AG10803 (cell line): ENCODE measurements at places on chromosomes 3 and 15.
A peak's percentile ranks its signal among the peaks of the same experiment; 100 is the strongest.

GRCh38 chr3:33438881-33439545, 1.2 kb downstream of the UBP1 start:
- DNase-seq: peak; percentile 20

GRCh38 chr15:58039079-58040035, 26.2 kb downstream of the ALDH1A2 start:
- no peak for DNase-seq

DNA sequence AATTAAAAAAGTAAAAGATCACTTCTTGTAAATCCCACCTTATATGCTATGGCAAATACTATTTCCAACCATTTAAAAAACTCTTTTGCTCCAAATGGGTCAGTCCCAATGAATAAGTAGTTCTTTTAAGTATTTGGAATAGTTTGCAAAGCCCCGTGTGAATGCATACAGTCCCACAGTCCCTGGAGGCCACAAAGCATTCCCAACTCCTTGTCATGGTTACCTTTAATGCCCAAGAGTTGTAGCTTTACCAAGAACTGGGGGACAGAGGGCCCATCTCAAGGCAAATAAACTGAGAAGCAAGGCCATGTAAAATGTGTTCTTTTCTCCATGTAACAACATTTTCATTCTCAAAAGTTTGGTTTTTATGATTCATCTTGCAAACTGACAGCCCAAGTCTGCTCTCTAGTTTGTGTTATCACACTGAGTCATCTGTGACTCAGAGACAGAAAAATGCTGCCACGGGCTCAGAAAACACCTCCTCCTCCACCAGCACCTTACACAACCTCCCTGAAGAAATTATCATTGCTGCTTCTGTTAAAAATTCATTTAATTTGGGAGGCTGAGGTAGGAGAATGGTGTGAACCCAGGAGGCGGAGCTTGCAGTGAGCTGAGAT, 336.2 kb downstream of the ERC2 start:
- peak; percentile 90 for DNase-seq

- peak; percentile 29 for DNase-seq
Observed at GRCh38 chr3:113668015-113668414, 28.4 kb downstream of the USF3 start.

- DNase-seq: no peak
Observed at GRCh38 chr15:52858782-52859176, 68.6 kb upstream of the ONECUT1 start.

DNA sequence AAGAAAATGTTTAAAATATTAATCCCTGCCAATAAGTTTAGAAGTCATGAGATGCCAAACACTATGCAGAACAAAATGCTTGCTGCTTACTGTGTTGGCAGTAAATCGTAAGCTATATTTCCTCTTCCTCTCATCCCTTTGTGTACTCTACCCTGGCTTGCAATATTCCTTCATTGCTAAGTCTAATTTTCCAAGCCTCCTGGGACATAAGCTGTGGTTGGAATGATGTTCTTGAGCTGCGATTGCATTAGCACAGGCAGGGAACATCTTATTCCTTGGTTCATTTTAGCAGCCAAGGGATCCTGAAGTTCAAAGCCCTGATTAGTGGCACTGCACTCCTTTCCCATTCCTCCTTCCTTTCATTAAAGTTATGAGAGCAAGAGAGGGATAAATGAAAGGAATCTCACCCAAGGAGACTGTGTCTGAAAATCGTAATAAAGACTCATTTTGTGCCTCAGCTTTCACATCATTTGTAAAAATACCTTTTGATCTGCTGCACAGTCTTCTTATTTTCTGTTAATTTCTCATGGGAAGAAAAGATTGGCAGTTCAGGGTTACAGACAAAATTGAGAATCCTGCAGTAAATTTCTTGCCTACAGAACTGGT, 535.2 kb downstream of the OCA2 start:
- DNase-seq: no peak

DNA sequence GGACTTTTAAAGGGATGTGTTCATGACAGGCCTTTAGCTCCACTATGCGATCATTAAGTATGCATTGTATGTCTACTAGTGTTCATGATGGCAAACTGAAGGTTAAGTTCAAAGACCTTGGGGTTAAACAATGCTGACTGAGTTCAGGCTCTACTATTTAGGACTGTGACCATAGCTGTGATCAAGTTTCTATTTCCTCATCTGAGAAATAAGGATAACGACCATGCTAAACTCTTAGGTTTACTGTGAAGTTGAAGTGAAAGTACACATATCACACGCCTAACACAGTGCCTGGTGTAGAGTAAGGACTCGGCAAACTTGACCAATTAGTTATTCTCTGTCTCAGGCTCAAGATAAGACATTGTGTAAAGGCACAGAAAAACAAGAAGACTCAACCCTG, 243.2 kb downstream of the MBNL1 start:
- DNase-seq: no peak

- no peak for DNase-seq
Observed at GRCh38 chr3:87792198-87792533, 266.6 kb downstream of the CGGBP1 start.

DNA sequence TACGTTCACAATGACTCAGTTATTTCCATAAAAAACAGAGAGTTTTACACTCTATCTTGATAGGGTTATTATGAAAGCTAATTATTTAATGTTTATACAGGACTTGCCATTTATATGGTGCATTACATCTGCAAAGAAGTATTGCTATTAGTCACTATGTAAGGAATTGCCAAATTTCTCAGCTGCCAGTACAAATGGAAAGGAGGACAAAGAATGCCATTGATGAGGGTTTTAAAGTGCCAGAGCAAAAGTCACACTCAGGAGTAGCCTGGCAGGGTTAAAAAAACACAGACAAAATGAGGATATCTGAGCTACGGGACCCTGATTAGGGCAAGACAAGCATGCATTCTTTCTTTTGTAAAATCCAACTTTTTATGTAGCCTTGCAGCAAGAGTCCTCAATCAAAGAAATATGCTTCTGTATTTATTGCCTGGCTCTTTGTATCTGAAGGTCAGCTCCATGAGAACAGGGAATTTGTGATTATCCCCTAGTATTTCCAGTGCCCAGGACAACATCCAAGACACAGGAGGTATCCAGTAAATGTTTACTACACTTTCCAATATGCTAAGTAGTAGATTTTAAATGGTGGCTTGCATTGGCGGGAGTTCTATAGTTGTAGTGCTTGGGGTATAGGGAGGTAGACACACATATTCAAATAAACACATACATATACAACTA, 1013.6 kb downstream of the ROBO1 start:
- peak; percentile 71 for DNase-seq

- DNase-seq: no peak
Observed at GRCh38 chr3:50352781-50353180, 2.1 kb downstream of the CYB561D2 start.

DNA sequence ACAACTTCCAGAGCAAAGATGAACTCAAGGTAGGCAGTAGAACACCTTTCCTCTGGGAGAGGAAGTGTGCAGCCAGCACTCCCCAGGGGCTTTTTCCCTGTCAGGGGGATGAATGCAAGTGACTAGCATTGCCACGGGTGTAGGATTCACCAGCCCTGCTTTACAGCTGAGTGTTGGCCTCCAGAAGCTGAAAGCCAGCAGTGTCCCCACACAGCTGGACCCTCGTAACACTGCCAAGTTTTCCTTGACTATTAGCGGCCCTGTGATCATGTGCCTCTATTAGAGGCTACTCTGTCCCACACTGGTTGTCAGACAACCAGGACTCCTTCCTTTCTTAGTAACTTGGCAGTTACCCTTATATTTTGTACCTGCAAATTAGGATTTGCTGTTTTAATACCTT, 104.9 kb upstream of the MANF start:
- DNase-seq: no peak

GRCh38 chr3:123819949-123820348, 64.2 kb downstream of the MYLK start:
- no peak for DNase-seq

- DNase-seq: no peak
Observed at GRCh38 chr3:54530091-54530490, 397.8 kb downstream of the LRTM1 start.

GRCh38 chr15:52436981-52437380, 91.7 kb downstream of the MYO5A start:
- no peak for DNase-seq

GRCh38 chr3:128448491-128448890, 18.2 kb downstream of the DNAJB8 start:
- no peak for DNase-seq

DNA sequence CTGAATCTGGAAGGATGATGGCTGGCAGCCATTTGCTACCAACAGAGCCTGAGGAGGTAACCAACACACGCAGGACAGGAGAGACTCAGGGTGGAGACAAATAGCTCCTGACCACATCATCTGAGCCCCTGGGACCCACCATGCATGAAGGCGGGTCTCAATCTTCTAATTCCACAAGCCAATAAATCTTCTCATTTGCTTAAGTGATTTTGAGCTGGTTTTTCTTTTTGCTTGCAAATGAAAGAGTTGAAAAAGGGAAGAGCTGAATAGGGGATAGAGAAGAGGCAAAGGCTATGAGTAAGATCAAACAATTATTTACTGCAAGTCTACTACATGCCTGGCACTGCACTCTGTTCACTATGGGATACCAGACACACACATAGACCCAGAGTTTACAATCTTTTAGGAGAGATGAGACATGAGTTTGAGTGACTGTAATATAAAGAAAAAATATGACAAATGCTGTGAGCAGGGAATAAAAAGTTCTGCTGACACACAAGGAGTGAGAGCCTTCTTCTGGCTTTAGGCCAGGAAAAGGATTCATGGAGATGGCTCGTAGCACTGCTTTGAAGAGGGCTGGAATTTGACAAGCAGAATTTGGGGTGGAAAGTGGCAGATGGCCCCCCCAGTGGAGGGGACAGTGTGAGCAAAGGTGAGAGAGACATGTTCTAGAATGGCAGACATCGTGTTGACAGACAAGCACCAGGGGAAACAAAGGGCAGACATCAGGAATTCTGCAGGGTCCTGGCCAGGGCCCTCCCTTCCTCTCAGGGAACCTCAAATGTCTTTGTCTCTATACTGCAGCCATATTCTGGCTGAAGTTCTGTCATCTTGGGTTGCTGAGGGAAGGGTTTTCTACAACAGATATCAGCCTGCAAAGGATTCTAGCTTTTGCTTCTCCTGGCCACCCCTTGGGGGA, 69.8 kb upstream of the WNT5A start:
- peak; percentile 21 for DNase-seq

DNA sequence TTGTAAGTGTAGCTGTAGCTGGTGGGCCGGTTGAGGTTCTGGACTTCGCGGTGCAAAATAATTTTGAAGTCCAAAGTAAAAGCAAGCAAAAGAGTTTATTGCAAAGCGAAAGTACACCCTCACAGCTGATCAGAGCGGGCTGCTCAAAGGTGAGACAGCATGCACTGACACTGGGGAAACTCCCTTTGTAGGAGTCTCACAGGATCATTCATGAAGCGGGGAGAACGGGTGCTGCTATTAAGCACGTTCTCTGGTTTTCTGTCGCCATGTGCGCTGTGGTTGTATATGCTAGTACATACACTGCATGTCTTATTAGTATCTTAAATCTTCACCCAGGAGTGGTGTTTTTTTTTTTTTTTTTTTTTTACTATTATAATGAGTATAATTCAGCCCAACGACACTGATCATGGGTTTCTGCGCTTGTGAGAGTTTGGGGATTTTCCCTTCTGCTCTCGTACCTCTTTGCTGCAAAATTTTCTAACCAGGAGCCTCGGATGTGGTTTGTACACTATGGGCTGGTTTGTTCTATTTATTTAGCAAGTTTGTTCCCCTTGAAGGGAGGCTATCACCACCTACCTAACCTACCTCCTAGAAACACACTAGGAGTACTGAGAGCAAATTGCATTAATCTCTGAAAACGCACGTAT, 1.4 kb upstream of the AP4E1 start:
- no peak for DNase-seq

DNA sequence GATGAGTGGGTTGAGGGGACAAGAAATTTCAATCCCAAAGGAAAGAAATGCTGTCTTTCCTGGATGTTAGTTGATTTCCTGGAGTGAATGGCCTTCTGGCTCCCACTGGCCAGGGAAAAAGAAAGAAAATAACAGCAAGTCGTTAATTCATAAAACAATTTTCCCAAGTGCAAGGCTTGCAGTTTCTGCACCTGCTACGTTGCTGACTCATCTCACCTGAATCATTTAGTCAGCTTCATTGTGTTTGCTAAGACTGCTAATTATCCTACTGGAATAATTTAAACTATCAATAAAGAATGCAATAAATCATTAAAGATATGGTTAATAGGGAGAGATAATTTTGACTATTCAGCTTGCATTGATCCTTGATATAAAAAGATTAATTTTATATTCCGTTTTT, 387.6 kb downstream of the ROBO2 start:
- no peak for DNase-seq

- no peak for DNase-seq
Observed at GRCh38 chr3:125334675-125335560, 40.2 kb downstream of the ZNF148 start.

DNA sequence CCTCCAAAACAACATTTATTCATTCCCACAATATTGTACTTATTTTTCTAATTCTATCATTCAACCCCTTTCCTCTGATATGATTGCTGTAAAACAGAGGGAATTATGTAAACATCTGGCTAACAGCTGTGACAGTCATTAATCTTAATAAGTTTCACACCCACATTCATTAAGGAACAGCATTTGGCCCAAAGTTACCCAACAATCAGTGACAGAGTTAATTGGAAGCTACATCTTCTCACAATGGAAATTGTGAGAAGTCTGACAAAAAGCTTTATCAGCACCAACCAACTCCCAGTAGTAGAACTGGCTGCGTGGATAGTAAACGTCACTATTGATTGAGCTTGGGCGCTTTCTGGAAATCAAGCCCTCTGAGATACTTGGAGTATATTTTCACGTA, 165.8 kb upstream of the SLC24A5 start:
- DNase-seq: no peak

- DNase-seq: peak; percentile 70
Observed at GRCh38 chr3:25427942-25428788, at the start of gene RARB. TSS of gene RARB (plus strand) at chr3:25428263. CDS start at chr3:25428732, 469 bp downstream.

GRCh38 chr3:127143172-127143571, 49.8 kb upstream of the PRR23E start:
- no peak for DNase-seq

DNA sequence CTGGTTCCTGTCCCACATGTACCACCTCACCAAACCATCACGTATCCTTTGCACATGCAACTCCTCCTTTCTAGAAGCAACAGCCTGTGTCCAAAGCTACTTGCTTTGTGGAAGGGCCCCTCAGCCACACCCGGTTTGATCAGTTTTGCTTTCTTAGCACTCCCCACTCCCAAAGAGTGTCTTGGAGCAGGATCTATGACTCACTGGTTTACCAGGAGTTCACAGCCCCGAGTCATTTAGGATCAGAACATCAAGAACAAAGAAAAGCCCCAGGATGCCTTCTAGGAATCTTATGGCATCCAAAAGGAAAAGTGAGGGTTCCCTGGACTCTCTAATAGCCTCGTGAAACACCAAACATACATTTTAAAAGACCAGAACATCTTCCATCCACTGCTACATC, 50.7 kb upstream of the IGF1R start:
- DNase-seq: no peak

GRCh38 chr3:2218375-2218774, 119.7 kb downstream of the CNTN4 start:
- DNase-seq: no peak

- peak; percentile 22 for DNase-seq
Observed at GRCh38 chr15:69593981-69594966, 141.7 kb downstream of the RPLP1 start.
